ENCODE measurements at places on chromosomes 5 and 9.
A peak's percentile ranks its signal among the peaks of the same experiment; 100 is the strongest.

DNA sequence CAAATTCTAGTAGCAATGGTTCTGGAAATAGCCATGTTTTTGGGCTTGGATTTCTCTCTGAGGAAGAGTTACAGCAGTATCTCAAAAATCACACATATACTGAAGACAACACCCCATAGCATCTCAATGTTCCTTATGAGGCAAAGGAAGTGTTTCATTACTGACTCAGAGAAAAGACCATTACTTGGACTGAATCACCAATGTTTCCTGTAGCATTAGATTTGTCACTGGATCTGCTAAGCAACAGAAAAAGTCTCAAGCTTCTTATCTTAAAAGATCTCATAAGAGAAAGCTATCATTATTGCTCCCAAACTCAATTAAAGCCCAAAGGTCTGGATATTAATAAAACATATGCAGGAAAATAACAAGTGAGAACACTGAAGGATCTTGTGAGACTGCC is 272.4 kb downstream of the ADAMTS6 start:
- no peak for DNase-seq

DNA sequence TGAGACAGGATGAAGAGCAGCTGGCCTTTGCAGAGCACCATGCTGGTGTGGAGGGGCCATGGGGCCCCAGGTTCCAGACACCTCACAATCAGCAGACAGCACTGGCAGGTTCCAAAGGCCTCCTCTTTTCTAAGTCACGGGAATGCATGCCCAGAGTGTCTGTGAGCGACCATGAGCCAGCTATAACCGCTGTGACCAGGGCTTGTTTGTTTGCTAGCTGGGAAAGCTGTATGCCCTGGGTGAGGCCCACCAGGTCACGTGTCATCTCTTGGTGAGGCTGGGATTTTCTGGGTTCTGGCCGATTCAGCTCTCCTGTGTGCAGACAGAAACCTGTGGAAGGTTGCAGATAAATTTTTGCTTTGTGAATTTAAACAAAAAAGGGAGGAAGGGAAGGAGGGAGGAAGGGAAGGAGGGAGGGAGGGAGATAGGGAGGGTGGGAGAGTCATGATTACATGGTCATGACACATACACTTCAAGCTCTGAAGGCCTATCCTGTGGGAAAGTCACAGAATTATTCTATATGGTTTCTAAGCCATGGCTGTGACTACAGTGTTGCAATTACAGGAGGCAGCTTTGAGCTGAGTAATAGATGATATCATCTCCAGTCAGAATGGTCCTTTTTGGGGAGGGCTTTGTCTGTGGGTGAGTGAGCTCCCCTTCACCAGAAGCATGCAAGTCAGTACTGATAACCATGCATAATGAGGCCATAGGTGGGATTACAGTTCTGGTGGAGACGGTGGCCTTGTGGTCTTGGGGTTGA is 37.2 kb downstream of the PAPPA start:
- DNase-seq: no peak

DNA sequence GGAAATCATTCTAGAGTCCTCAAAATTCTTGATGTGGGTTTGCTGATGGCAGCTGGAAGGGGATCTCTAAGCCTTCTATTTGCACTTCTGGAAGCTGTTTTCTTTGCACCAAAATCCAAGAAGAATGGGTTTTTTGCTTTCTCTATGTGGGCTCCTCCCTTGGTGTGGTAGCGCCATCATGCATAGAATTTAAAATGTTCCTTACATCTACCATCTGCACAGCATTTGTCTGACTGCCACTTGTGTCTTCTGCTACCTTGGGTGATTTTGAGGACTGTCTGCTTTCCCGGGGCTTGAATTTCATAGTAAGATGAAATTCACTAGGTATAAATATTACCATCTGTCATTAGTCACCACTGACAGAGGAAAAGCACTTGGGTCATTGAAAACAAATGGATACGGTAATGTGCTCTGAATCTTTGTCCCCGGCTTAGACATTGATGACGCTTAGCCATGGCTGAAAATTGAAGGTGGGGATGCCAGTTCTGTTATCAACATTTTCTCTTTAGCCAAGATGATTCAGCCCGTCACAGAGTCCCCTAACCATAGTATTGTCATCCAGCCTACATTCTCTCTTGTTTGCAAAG is 30.0 kb downstream of the SNX30 start:
- no peak for DNase-seq

DNA sequence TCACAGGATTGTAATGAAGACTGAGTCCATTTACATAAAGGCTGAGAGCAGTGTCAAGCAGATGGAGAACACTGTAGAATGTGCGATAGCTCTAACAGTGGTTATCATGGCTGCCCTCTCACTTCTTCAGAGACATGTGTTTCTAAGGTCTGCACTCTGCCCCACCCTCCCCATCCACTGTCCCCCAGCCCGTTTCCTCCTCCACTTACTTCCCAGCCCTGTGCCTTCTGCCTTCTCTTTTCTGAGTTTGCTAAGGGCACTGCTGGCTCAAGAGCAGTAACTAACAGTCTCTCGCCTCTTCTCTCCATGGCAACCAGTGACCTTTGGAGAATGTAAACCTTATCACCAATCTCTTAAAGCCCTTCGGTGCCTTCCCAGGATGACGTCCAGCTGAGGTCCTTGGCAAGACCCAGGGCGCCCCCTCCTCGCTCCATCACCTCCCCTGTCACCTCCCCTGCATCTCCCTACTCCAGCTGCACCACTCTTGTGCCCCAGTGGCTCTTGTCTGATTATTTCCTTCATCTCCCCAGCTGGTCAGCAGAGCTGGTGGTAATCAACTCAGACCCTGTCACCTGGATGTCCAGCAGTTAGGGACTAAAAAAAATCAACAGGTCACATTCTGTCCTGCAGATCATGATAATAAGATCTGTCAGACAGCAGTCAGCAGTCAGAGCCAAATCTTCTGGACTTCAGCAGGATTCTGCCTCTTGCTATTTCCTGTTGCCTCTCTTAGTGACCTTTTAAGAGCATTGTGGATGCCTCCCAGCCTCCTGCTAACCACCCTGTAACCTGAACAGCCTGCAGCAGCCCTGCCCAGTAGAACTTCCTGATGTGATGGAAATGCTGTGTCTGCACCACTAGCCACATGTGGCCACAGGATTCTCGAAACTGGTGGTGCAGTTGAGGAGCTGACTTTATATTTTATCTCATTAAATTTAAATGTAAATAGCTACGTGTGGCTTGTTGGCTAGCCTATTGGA is 9.0 kb downstream of the FXN start:
- no peak for DNase-seq

- no peak for DNase-seq
Observed at GRCh38 chr5:177444106-177445051, 2.2 kb upstream of the PRR7 start.

GRCh38 chr9:22279636-22280035 is 167.0 kb upstream of the DMRTA1 start:
- no peak for DNase-seq

- no peak for DNase-seq
Observed at GRCh38 chr5:177535125-177535524, 18.4 kb upstream of the DDX41 start.

GRCh38 chr9:114898741-114899140 is 31.6 kb downstream of the TNFSF8 start:
- peak; percentile 52 for DNase-seq

- no peak for DNase-seq
Observed at GRCh38 chr5:34415559-34416198, 240.4 kb upstream of the RAI14 start.

DNA sequence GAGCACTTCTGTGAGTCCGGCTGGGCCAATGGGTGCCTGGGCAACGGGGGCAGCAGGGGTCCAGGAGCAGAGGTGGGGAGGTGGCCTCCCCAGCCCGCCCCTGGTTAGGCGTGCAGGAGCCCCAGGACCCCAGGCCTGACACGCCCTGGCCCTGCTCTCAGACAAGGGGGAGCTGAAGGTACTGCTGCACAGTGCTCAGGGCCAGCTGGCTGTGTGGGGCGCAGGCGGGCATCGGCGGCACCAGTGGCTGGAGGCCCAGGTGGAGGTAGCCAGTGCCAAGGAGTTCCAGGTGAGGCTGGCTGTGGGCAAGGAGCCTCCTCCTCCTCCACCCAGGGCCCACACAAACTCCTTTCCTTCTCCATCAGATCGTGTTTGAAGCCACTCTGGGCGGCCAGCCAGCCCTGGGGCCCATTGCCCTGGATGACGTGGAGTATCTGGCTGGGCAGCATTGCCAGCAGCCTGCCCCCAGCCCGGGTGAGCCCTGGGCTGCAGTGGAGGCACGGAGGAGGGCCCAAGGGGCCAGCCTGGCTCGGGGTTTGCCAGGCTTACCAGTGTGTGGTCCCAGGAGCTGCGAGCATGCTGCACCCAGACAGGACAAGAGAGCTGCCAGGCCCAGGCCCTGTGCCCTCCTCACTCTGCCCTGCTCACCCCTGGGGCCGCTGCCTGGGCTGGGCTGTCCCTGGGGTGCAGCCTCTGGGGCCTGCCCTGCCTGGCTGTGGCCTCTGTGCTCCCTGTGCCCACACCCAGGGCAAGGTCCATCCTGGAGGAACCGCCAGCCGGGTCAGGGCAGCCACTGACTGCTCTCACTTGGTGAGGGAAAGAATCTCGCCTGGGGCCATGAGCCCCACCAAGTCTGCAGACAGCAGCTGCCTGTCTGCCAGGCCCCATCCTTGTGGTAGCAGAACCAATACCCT is 7.0 kb downstream of the MAMDC4 start:
- no peak for DNase-seq

- DNase-seq: no peak
Observed at GRCh38 chr5:15620501-15620900, 120.5 kb downstream of the FBXL7 start.

DNA sequence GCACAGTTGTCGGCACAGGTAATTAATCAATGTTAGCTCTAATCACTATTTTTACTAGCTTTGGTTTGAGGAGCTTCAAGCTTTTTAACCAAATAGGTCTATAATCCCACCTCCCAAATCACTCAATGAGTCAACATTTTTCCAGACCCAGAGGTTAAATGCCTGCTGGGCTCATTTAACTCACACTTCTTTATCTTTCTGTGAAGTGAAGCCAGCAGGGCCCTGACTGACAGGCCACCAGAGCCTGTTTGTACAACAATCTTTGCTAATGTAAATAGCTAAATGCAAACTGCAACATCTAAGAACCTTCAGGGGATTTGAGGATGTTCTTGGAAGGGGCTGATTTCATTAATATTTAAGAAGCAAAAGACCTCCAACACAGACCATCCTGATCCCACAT is 98.4 kb upstream of the NREP start:
- DNase-seq: no peak

DNA sequence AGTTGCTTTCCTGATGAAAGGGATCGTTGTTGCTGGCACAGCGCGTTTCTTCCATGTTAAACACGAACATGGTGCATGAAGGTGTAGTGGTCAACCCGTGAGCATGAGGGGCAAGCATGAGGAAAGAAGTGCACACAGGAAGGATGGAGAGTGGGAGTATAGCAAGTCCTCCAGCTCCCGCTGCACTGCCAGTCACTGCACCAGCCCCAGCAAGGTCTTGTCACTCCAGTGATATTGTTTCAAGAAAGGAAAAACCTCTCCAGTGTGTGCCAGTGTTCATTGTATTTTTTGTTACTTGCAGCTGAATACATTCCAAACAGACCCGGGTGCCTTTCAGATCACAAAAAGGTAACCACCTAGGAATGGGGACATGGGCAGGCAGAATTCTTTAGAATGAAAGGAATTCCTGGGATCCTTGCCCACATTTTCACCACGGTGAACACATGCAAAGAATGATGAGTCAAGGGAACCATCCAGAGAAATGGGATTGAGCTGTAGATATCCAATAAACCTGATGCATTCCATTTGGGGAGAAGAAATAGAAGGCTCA is 186.3 kb downstream of the AOPEP start:
- DNase-seq: no peak

GRCh38 chr9:95250462-95251221 is 66.9 kb downstream of the FANCC start:
- no peak for DNase-seq

GRCh38 chr9:120931231-120932085 is 4.9 kb upstream of the TRAF1 start:
- DNase-seq: peak; percentile 62

DNA sequence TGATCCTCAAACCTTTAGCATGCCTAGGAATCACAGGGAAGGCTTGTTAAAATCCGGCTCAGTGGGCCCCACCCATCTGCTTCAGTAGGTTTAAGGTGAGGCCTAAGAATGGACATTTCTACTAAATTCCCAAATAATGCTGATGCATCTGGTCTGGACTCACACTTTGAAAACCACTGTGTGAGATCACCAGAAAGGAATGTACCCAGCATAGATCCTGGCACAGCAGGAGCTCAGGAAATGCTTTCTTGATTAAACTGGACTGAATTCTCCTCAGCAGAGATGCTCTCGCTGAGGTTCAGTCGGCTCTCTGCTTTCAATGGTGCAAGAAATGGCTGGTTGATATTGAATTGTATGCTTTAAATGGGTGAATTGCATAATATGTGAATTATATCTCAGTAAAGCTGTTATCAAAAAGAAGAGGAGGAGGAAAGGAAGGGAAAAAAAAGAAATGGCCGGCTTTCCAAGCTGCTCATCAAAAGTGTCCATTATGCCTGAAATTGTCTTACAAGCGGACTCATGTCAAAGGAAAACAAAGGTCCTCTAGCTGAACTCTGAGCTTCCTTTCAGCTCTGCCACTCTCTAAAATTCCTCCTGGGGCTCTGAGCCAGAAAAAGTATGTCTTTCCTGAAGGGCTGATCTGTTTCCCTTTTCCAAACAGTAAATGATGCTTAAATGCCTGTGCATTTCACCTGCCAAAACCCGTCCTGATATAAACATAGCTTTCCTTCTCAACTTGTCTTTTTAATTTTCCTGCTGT is 77.6 kb upstream of the SAP30L start:
- DNase-seq: no peak

DNA sequence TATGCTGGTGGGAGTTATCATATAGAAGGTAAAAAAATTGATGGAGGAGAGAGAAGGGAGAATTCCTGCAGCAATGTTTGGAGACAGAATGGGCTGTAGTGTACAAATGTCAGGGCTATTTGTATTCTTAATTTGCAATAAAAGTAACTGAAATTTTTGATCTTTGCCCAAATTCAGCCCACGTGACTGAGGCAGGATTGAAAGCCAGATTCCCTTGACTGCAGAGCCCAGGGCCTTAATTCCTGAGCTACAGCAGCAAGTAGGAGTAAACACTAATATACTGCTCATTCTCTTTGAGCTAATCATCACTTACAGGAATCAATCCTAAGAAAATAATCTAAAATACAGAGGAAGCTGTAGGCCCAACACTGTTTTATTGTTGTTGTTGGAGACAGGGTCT is 5.2 kb upstream of the ANXA6 start:
- no peak for DNase-seq
